Fibroblast of upper back skin (primary cell): ENCODE measurements at places on chromosomes 3 and 15.

DNA sequence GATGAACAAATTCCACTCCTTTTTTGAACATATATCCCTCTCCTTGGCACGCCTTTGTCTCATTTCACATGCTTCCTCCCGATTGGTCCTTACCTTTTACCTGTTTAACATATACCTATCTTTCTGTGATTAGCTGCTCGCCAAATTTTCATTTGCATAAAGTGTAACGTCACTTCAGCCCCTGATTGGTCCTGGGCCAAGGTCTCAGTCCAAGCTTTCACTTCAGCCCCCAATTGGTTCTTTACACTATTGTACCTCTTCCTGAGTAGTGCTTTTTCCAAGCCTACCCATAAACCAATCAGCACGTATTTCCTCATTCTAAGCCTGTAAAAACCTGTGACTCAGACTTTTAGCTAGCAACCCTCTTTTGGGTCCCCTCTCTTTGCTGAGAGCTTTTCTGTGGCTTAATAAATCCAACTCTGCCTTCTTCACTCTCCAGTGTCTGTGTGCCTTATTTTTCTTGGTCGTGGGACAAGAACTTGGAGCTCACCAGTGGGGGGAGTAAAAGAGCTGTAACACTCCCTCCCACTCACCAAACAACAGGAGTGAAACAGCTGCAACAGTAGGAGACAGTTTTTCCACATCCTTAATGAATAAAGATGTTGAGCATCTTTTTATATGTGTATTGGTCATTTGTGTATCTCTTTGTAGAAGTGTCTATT lies 584 bp upstream of the XCR1 start:
- no peak for DNase-seq

- DNase-seq: no peak
Observed at GRCh38 chr3:127954640-127955039, 39.6 kb downstream of the KBTBD12 start.

DNA sequence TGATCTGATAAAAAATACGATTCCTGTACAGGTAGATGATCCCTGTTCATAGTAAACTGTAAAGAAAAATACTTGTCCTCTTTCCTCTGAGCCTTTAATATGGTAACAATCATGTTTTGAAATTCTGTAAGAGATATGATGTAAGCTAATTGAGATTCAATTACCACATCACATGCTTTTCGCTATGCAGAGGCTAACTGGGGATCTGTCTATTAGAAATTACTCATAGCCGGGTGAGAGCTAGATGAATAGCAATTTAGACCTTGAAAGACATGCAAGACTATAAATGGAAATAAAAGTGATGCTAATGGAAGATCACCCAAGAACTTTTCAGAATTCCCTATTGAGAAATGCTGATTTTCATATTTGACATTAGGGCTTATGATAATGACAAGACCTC lies 579.9 kb upstream of the ZNF717 start:
- no peak for DNase-seq

DNA sequence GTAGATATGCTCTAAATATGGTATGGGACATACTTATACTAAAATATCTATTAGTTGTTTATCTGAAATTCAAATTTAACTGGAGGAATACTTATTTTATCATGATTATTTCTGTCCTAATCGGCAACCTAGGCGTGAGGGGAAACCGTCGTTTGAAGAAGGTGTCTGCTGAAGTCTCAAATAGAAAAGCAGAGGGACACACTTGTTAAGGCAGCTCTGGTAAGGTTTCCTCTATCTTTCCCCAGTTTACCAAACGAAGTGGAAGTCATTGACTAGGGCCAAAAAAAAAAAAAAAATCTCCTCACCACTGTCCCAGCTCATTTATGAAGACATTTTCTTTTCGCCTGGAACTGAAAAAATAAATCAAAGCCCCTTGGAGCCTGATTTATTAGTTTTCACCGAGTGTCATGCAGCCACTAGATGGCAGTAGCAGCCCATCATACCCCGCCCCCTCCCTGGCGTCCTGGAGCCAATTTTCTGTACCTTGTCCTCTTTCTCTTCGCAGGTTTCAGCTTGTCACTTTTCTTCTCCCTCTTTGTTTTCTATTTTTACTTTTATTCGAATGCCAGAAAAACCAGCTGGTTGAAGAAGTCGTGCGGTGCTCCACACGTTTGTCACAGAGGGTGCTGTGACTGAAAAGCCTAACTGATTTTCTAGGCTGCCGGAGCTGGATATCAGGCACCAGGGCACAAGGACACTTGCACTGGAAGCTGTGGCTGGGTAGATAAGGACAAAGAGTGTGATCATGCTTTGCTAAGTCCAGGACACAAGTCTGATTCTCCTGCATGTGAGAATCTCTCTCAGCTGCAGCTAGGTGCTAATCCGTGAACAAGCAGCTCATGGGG lies 238.7 kb downstream of the ZPLD1 start:
- peak; percentile 59 for DNase-seq

DNA sequence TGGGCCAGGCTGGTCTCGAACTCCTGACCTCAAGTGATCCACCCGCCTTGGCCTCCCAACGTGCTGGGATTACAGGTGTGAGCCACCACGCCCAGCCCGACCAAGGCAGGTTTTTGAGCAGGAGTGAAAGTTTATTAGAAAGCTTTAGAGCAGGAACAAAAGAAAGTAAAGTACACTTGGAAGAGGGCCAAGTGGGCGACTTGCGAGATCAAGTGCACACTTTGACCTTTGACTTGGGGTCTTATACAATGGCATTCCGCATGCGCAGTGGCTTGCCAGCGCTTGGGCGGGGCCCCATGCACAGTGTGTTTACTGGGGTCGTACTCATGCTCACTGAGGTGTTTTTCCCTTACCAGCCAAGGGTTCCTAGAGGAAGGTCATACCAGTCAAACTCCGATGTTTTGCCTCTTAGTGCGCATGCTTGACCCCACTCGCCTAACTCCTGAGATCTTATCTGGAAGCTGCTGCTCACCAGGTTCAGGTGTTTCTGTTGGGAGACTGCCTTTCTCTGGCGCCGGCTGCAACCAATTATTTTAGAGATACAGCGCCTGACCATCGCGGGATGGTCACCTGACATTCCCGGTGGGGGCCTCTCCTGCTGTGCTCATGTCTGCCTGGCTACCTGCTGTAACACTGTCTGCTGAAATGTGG lies 46.9 kb upstream of the FLNB start:
- DNase-seq: no peak

GRCh38 chr3:188534633-188535032 lies 380.7 kb downstream of the LPP start:
- DNase-seq: peak; percentile 50

GRCh38 chr3:51684971-51685751 lies 14.1 kb downstream of the TEX264 start:
- no peak for DNase-seq

DNA sequence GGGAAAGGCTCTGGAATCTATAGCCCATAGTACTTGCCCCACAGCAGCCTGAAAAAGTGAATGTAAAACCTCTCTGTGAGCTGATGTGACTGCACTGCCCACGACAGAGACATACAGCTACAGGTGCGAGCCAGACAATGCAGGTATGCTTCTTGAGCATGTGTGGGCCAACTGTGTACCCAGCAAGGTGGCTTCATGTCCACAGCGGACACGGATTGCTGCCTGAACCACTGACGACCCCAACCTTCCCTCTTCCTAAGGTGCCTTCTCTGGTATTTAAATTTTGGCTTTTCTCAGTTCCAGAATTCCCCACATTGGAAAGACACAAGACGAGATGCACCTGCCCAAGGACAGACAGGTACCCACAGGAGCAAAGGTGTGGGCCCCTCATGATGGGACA lies 65.8 kb downstream of the SCN5A start:
- DNase-seq: no peak

GRCh38 chr15:98823012-98823458 lies 174.7 kb downstream of the IGF1R start:
- peak; percentile 82 for DNase-seq

- DNase-seq: no peak
Observed at GRCh38 chr3:52065264-52065756, 8.9 kb upstream of the DUSP7 start.

DNA sequence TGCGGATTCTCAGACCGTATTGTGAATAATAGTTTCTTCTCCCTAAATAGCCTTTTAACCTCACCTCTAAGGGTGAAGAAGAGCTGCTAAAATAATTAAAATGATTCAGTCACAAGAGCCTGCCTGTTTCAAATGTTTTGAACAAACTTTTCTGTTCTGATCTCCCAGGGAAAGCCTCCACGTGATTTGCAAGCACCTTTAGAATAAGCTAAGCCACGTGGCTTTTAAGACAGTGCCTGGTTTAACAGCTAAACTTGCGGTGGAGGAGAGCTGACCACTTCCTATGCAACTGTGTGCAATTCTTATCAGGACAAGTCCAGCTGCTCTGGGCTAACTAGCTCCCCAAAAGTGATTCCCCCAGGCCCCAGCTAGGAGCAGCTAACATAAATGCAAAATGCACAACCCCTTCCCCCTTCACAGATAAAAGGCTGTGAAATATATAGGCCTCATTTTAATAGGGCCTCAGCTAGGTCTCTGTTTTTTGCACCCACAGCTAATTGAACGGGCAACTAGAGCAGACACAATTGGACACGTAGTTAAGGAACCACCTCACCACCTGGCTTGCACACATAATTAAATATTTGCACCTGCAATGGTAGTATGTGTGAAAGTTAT lies 401.2 kb upstream of the NR2F2 start:
- peak; percentile 33 for DNase-seq

GRCh38 chr3:18740631-18741583 lies 315.8 kb upstream of the SATB1 start:
- DNase-seq: no peak

- peak; percentile 51 for DNase-seq
Observed at GRCh38 chr3:75294124-75294523, 370.0 kb upstream of the FRG2C start.

DNA sequence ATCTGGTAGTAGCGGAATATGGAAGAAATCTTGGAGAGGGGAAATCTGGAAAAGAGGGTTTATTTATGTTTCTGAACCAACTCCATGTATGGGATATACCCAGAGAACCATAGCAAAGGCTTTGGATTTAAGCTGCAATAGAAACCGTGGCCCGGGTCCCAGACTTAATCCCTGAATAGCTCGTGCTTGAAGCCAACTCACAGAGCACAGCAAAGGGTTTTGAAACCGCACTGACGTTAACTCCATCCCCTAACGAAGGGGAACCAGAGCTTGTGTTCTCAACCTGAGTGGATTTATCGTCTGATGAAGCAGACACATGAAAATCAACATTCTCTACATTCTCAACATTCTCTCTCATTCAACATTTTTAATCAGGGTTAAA lies 154.6 kb downstream of the APBA2 start:
- DNase-seq: peak; percentile 63

GRCh38 chr3:143525408-143525807 lies 322.9 kb downstream of the SLC9A9 start:
- DNase-seq: peak; percentile 44

DNA sequence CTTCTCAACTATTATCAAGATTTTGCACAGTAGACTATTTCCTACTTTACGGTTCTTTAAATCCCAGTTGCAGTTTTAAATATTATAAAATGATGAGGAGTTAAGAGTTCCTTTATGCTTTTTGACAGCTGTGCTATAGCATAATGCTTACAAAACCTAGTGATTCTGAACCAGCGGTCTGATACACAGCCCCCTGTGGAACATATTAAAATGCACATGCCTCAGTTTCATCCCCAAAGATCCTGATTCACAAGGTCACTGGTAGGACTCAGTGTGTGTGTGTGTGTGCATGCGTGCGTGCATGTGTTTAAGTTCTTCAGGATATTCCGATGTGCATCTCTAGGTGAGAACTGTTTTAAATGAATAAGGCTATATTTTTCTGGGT lies 330.1 kb upstream of the TPM1 start:
- no peak for DNase-seq

GRCh38 chr15:90307661-90308060 lies 42.2 kb downstream of the NGRN start:
- no peak for DNase-seq

DNA sequence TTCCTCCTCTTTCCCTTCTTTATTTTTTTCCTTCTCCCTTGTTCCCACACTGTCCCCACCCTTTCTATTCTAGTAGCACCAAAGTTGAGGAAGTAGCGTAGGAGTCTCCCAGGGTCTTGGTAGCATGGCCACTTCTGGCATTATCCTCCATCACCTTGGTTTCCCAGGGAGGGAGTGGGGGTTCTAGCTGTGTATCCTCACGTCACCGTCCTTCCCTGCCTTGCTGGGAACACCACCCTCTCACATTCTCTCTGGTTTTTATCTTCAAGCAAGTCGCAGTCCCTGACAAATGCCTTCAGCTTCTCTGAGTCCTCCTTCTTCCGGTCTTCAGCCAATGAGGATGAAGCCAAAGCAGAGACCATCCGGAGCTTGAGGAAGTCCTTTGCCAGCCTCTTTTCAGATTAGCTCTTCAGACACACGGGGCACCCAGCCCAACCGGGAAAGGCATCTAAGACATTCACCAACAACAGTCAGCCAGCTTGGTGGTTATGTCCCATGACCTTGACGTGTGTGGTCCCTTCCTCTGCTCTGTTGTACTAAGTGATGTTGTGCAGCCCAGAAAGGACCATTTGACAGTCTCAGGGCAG lies 31.6 kb upstream of the TIMP4 start:
- no peak for DNase-seq

DNA sequence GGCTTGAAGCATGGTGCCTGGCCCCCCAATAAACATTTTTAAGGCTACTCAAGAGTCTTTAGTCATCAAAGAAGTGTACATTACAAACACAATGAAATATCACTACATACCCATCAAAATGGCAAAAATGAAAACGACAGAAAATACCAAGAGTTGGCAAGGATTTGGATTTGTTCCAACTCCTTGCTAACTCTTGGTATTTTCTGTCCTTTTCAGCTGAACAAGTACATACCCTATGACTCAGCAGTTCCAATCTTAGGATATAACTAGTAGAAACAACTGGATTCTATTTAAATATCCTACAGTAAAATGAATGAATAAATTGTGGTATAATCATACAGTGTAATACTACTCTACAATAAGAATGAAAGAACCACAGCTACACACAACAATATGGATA lies 25.1 kb upstream of the GABPB1 start:
- DNase-seq: peak; percentile 21

DNA sequence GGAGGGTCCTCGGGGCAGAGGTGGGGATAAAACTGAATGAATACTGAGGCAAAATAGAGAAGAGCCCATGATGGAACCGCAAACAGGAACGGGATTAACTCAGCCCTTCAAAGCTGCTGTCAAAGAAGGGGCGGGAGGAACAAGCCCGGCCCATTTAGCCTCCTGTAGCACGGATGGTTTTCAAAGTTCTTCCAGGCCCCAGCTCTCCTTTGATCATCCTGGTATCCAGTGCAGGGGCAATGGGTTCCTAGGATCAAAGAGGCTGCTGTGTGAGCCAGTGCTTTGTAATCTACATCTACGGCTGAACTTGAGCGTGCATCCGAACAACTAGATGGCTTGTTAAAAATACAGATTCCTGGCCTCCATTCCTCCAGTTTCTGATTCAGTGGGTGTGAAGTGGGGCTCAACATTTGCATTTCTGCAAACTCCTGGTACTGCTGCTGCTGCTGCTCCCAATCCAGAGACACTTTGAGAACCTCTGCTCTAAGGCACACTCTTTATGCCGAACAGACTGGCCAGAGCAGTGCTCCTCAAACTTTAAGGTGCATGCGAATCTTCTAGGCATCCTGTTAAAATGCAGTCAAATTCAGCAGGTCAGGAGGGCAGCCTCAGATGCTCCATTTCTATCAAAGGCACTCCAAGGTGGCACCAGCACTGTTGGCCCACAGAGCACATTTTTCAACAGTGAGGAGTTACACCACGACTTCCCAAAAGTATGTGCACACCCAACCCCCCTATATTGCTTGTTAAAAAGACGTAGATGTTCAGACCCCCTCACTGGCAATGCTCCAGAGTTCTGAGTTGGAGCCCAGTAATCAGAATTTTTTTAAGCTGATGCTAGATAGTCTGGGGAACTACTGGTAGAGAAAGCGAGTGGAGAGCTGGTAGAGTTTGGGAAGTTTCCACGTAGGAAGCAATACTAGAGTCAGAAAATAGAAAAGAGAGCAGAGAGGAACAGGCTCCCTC lies 5.6 kb downstream of the GALNT15 start:
- DNase-seq: peak; percentile 89
